Stimulated activated CD4-positive, alpha-beta T cell treated with anti-CD3 and anti-CD28 coated beads, Interleukin-15, amount 100 ng/mL, for 1 hour (primary cell): ENCODE measurements at places on chromosomes 12 and 14.
A peak's percentile ranks its signal among the peaks of the same experiment; 100 is the strongest.

- DNase-seq = no peak
Observed at GRCh38 chr12:123119808-123120207, 31.1 kb downstream of the PITPNM2 start.

GRCh38 chr12:94567761-94568160 lies 82.6 kb downstream of the TMCC3 start:
- DNase-seq = no peak

GRCh38 chr12:100539202-100539601 lies 34.3 kb upstream of the GAS2L3 start:
- DNase-seq = no peak

DNA sequence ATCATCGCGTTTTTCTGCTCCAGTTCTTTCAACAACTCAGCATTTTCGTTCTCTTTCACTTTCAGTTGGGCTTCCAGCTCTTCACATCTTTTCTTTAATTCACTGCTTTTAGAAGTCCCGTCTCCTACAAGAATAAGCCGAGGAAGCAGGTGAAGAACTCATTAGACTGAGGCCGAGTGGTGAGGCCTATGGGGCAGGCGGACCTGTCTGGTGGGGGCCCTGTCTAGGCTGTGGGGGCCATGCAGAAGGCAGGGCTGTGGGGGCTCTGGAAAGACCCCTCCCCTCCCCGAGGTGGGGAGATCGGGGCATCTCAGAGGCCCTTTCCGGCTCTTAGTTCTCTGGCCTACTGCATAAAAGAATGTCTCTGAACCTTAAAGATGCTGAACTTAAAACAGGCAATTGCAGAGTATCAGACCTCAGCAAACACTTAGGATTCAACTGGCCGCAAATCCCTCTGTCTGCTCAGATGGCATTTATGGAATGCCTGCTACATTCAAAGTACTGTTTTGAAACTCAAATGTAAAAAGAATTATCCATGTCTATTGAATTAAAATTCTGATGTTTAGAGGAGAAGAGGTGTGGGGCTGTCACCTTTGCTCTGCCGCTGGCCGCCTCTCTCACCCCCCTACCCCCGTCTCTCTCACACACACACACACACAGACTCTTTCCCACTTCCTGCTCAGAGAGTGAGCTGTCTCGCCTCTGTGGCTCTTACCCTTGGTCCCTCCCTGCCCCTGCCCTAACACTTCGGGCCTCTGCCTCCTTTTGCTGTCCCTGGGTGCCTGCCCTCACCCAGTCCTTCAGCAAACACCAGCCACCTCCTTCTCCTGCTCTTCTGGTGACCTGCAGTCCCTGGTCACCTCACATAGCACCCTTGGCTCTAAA lies 34.7 kb downstream of the CCDC92 start:
- peak; percentile 22 for DNase-seq

DNA sequence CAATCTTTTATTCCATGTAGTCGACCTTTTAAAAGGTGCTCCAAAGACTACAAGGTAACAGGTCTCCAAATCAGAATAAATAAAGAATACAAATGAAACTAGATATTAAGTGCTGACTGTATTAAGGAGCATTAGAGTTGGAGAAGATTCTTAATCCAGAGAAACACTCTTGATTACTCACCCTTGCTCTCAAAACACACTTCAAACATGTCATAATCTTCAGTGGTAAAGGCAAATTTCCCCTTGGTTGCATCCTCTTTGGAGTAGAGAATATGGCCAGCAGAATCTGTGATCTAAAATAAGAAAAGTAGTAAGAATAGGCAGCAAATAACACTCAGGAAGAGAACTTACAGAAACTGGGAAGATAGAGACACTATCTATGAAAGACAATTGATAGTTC lies 24.6 kb downstream of the TMED10 start:
- DNase-seq = no peak

DNA sequence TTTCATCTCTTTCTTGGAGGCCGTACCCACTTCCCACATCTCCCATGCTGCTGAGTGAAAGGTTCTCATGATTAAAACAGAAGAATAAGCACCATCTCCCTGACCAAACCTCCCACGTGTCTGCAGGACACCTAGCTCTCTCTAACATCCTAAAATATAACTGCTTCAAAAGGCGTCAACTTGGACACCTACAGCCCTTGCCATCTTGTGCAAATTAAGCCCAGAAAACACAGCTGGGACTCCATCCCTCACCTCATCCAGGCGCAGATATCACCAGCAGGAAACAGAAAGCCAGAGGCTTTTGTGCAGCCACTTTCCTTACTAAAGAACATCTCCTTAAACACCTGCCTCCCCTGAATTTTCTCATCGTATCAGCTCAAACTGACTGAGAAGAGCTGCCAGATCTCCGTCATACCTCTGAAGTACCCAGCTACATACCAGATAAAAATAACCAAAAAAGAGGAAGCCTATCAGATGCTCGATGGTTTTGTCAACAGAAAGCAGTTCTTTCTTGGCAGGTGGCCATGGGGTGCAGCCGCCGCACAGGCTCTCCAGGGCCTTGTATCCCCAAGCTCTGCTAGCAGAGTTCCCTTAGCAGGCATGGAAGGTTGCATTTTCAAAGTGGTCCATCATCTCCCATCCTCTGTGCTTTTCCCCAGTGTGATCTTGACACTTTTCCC lies 28.8 kb downstream of the MAP3K9 start:
- no peak for DNase-seq
